ENCODE measurements at places on chromosomes 5 and 9.

DNA sequence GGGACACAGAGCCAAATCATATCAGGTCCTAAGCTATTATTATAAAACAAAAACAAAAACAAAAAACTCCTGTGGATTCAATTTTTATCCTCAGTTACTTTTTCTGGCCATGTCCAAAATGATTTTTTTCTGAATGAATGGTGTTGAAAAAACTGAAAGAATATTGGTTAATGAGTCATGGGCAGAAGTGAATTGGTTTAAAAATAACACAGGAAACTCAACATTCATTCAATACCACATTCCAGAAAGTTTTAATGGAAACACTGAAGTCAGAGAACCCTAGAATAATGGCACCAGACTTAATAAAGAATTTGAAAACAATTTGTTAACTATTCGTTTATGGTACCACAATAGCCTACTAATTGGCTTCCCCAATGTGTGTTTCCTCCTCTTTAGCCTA lies 102.4 kb upstream of the CDH9 start:
- DNase-seq: peak; percentile 36

DNA sequence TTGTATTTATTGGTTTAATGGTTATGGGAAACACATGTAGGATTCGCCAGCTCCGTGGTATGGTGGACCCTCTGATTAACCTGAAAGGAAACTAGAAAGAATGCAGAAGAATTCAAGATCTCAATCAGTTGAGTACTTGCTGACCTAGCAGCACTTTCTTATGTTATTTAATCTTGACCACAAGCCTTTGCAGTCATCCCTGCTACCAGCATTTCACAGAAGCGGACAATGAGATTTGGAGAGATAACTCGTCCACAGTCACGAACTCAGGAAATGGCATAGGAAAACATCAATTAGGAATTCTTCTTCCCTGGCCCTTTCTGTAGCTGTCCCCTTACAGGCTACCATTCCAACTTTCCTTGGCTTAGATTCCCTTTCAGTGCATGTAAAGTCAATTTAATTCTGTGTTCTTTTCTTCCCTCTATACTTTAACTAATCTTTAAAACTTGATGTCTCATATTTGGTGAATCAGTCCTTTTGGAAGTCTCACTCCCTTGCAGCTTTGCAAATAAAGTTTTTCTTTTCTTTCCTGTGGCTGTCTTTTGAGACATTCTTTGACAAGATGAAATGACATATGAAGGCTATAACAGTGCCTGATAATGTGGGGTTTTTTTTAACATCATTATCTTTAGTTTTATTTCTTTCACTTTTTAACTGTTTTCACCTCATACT lies 1.3 kb upstream of the SLC44A1 start:
- DNase-seq: no peak

GRCh38 chr9:101530076-101530711 lies 3.5 kb upstream of the RNF20 start:
- peak; percentile 68 for DNase-seq

GRCh38 chr5:9775339-9775738 lies 145.2 kb upstream of the TAS2R1 start:
- no peak for DNase-seq

DNA sequence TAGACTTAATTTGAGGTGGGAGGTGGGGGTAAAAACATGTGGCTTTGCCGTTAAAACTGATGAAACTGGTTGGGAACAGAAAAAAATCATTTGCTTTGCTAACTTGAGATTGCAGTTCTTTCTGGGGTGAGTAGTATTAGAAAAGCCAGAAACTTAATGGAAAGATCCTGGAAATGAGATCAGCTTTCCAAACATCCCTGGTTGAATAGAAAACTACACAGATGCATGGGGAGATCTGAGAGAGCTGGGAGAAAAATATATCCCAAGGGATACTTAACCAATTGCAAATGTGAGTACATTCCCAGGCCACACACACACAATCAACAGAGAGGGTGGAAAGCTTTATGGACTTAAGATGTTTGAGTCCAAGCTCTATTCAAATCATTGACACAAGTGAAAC lies 222.3 kb downstream of the YTHDC2 start:
- DNase-seq: no peak

- DNase-seq: peak; percentile 56
Measured at GRCh38 chr5:166768536-166768935, 1522.9 kb upstream of the WWC1 start.
